ENCODE measurements at places on chromosomes 3 and 15.

DNA sequence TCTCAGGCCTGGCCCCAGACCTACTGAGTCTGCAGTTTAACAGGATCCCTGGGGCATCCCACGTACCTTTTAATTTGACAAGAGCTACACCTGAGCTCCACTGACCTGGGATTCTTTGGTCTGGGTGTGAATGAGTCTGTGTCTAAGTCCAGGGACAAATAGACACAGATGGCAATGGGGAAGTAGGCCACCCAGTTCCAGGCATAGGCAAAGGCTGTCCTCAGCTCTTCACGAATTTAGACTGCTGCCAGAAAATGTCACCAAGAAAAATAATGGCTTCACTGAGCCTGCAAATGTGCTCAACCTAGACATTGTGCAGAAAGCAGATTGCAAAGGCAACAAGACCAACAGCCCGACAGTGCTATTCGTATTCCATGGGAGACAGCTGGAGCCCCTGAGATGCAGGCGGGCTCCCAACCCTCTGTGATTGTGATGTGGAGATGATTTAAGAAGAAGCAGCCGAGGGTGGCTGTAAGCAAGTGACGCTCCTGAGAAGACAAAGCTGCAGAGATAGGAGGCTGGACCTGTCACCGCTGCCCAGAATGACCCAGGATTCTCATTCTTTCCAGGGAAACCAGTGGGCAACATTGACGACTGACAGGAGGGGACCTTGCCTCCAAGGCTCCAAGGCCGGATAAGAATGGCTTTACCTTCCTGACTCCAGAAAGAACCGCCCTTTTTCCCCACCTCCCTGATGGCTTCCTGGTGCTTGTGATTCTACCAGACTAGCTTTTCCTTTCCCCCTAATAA is 39.8 kb upstream of the IREB2 start:
- no peak for DNase-seq

DNA sequence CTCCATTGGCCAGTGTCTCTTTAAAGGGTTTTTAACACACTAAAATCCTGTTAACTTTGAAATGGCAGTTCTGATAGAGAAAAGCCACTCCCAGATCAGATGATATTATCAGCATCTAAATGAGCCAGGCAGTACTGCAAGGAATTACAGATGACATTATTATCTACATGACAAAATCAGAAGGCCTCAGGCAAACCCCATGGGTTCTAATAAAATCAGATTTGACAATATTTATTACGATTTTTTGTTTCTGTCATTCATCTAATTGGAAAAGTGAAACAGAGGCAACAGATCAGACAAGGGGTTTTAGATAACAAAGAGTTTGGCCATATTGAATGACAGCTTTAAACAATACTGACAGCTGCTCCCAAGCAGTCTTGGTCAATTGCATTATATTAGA is 112.7 kb downstream of the FEZF2 start:
- no peak for DNase-seq

DNA sequence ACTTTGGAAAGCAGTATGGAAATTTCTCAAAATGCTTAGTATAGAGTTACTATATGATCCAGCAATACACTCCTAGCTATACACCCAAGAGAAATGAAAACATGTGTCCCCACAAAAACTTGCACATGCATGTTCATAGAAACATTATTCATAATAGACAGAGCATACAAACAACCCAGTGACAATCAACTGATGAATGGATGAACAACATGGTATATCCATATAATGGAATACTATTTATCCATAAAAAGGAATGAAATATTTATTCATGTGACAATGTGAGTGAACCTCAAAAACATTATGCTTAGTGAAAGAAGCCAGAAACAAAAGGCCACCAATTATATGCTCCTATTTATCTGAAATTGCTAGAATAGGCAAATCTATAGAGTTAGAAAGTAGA is 6.7 kb downstream of the MYH15 start:
- no peak for DNase-seq

DNA sequence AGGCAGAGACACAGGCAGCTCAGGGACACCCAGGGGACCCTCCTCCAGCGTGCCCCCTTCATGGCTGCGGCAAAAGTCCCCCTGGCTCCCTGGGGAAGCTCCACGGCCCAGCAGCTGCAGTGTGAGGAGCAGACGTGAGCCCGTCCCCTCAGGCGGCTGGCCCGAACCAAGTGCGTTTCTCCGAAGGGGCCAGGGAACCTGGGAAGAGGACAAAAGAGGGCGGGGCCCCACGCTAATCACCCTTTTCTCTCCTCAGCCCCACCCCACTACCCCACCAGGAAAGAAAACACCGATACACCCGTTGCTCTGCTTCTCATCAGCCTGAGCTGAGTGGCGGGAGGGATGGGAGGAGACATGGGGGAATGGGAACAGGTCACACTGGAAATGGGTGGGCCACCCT is at the start of gene MUC4:
Gene MUC4 (minus strand): TSS at position 174 of the 400 bp plus-strand sequence. CDS start 112 bp downstream, at position 62.
- no peak for DNase-seq

- no peak for DNase-seq
Measured at GRCh38 chr3:126921085-126921824, 61.7 kb upstream of the PLXNA1 start.

Measured in suppressor macrophage treated with lipopolysaccharide for 1 hour (primary cell).